ENCODE measurements at places on chromosomes 2 and 18.

GRCh38 chr2:212949786-212950185, 201.6 kb downstream of the IKZF2 start:
- no peak for DNase-seq

DNA sequence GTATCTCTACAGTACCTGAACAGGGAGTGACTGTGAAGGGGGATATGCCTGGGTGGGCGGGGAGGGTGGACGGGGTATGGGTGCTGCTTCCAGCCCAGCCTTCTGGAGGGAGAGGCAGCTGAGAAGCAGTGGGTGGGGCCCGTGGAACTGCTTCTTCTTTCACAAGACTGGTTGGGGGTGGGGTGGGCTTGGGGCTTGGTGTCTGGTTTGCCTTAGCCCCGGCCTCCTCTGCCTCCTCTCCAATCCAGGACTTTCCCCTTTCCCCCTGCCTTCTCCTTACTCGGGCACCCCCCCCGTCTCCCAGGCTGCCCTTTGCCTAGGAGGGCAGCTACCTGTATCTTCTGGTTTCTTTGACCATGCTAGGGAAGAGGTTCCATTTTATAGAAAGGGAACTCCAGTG, 233.4 kb downstream of the DYSF start:
- no peak for DNase-seq

- peak; percentile 32 for DNase-seq
These were observed 135.9 kb downstream of the ACKR3 start for GRCh38 chr2:236705295-236706105.

GRCh38 chr2:216881411-216881810, 21.5 kb upstream of the TNP1 start:
- DNase-seq = no peak

DNA sequence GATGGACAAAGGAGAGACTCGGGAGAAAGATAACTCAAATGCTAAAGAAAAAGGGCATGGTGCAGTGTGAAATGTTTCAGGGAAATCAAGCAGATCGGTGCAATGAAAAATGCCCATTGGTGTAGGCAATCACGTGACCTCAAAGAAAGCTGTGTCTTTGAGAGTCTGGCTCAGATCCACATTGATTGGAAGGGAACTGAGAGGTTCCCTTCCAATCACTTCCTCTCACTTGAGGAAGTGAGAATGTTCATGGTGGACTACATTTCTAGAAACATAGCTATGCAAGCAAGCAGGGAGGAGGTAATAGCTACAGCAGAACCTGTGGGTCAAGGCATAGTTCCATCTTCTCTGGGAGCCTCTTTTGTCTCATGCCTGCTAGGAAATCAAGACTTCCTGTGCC, 187.4 kb downstream of the LPIN1 start:
- no peak for DNase-seq

DNA sequence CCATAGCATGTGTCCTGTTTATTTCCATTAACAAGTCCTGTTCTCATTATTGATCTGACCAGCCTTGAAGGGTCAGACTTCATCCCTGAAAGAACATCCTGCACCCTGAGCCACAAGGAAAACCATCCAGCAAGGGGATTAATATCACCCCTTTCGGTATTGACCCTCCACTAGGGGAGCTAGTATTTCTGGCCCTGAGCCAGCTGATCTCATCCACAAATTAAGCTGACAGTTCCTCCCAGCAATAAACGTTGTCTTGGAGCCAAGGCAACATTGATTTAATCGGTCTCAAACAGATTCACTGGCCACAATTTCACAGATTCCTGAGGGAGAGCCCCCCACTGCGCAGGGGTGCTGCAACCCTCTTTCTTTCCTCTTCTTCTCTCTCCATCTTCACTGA, 353.1 kb upstream of the FANCL start:
- DNase-seq = no peak

DNA sequence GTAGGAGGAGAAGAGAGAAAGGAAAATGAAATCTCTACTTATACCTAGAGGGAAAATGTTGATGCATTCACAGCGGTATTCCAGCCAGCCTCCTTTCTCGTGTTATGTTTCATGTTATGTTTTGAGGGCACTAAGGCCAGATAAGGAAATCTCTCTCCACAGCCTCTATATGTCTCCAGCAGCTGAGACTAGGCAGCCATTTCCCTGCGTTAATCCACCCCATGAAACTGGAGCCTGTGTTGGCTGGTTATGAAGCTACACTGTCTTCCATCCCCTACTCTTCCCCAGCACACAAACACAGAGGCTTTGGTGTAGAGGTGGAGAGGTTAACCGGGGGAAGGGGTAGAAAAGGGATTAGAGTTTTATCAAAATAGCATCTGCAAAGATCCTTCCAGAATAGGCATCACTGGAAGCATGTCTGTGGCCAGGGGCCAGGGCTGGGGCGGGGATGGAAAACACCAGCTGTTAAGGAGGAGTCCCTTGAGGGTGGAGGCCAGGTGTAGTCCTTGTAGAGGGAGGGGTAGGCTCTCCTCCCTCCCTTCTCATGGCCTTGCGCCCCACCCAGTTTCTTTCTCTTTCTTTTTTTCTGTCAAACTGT, 100.9 kb upstream of the TNP1 start:
- no peak for DNase-seq

DNA sequence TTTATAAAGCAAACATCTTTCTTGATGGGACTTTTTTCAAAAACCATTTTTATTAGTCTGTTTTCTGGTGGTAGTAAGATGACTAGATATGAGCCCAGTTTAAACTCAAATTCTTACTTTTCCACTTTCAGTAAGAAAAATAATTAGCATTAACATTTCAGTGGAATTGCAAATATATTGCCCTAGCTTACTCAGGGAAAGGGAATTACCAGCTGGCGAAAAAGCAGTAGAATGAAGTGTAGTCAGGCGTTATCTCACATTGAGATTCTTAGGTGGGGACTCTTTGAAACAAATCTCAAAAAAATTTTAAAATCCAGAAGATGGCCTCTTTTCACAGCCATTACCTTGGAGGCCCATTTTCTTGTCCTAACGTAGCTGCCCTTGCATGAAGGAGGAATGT, 65.8 kb downstream of the CRIM1 start:
- no peak for DNase-seq

DNA sequence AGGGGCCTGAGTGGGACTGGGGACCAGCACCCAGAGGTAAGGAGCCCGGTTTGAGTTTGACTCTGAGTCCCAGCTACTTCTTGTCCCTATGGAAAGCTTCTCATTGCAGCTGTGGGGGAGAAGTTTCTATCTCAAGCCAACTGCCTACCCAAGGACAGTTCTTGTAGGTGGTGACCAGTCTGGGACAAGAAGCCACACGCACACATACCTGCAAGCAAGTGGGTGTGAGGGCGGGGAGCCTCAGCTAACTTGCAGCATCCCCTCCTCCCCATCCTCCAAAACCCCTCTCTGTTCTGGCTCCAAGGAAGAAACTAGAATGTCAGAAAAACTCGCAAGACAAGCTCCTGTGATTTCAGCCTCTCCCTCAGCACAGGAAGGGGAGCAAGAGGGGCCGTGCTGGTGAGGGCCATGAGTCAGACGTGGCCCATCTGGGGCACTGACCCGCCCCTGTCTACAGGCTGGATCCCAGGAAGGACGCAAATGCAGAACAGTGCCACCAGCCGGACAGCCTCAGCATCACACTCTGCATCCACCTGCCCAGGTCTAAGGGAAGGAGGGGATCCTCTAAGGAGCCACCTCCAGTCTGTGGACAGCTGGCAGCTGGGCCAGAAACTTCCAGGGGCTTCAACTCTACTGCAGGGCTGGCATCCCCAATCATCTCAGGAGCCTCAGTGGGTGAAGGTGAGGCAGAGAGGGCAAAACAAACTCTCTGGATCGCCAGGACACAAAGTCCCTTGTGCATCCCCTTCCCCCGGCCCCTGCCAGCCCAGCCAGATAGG, 103.4 kb downstream of the TNS1 start:
- peak; percentile 97 for DNase-seq

- DNase-seq = no peak
These were observed 107.0 kb downstream of the MGAT5 start for GRCh38 chr2:134360745-134361487.

DNA sequence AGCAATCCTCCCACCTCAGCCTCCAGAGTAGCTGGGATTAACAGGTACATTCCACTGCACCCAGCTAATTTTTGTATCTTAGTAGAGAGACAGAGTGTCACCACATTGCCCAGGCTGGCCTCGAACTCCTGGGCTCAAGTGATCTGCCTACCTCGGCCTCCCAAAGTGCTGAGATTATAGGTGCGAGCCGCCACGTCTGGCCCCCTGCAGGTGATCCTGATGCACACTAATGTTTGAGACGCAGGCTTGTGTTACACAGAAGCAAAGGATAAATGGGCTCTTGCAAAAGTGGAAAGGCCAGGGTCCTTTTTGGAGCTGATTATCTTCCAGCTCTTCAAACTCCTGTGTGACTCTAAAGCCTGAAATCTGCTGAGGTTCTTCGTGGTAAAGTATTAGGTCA, 84.2 kb downstream of the TGFA start:
- DNase-seq = no peak

- DNase-seq = peak; percentile 36
These were observed 758 bp downstream of the SCLY start for GRCh38 chr2:238061315-238062202.

GRCh38 chr2:238864207-238865014, 16.5 kb downstream of the TWIST2 start:
- peak; percentile 93 for DNase-seq

DNA sequence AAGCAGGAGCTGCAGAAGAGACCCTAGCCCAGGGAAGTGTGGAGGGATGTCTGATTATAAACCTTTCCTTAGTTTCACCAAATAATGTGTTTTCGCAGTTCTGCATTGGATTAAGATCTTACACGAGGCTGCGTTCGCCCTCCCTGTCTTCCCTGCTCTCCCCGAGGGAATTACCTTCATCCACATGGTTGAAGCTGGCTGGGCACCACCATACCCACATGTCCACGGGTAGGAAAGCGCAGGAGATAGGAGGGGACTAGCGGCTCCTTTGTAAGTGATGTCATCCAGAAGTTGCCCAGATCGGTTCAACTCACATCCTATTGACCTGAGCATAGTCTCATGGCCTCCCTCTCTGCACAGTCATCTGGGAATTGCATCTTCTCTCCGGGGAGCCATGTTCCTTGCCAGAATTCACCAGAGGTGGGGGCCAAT, 1.1 kb downstream of the TTL start:
- peak; percentile 64 for DNase-seq

GRCh38 chr18:44713435-44713834, 32.7 kb downstream of the SETBP1 start:
- no peak for DNase-seq

DNA sequence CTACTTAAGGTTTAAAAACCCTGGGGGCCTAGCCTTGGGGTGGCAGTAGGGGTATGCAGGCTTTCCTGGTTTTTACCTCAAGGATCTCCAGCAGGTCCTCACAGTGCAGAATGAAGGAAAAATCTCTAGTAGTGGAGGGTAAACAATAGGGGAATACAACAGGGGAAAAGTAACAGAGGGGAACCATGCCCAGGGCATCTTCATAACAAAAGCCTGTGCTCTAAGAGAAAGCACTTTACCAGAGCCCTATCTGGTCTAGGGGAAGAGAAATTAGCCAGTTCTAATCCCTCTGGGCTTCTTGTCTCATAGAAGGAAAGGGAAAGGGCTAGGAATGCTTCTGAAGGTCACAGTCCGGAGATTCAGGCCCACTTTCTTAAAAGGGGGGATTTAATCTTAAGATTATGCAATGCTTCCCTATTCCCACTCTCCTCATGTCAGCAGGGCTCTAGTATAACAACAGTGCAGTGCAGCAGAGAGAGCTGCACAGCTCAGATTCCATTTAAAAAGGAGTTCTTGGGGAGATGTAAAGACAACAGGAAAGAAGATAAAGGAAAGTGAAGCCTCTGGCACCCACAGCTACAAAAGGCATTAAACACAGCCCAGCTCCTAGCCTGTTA, 149.0 kb upstream of the CYP1B1 start:
- DNase-seq = no peak

GRCh38 chr18:64233851-64234250, 85.0 kb upstream of the LINC00305 start:
- no peak for DNase-seq

DNA sequence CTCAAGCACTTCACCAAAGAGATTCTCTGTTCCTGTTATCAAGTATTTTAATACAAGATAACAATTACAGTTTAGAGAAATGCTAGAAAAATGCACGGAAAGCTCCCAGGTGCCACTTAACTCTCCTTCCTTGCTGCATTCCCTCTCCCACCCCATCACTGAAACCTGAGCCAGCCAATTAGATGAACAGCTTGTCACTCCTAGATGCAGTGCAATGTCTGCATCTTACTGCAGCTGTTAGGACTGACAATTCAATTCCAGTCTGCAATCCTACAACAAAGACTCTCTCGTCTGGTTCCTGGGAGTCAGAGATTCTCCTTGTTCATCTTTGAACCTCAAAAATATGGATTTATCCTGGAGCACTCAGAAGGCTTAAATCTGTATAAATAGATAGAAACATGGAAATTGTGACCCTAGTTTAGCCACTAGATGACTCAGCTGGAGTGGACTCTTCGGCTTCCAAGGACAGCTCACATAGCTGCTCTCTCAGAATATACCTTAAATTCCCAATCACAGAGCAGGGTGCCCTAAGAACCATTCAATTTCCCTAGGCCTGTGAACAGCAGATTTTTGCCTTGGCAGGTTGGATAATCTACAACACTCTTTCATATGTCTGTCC, 311.1 kb downstream of the NRXN1 start:
- DNase-seq = no peak

DNA sequence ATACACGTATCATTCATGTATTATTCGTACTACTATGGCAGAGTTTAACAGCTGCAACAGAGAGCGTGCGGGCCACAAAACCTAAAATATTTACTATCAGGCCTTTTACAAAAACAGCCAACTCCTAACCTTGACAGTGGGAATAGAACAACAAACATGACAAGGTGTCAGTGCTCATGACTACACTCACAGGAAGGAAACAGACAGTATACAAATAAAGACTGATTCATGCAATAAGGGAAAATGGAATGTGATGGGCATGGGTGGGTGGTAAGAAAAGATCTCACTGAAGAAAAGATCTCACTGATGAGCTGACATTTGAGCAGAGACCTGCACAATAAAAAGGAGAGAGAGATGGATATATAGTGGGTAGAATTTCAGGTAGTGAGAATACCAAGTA, 347.8 kb downstream of the ALK start:
- DNase-seq = no peak

DNA sequence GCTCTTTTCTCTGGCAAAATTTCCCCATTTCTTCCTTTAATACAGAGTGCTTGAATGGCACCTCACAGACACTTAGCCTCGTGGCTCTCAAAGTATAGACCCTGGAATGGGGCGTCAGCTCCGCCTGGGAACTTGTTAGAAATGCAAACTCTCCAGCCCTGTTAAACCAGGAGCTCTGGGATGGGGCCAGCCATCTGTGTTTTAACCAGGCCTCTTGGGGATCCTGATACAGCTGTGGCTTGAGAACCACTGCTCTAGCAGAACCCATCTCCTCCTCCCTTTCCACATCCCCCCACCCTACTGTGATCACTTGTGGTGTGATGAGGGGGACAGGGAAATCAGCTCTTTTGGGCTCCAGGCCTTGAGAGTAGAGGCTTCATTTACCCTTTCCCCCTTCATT, 15.9 kb downstream of the LTBP1 start:
- DNase-seq = no peak
